Pancreas (tissue), 10 donors: ENCODE measurements at places on chromosomes 6 and 20. TPM values are rescaled to one million over a fixed set of nuclear protein-coding genes. Genes with fewer than 3 reads are reported as not detected.

DNA sequence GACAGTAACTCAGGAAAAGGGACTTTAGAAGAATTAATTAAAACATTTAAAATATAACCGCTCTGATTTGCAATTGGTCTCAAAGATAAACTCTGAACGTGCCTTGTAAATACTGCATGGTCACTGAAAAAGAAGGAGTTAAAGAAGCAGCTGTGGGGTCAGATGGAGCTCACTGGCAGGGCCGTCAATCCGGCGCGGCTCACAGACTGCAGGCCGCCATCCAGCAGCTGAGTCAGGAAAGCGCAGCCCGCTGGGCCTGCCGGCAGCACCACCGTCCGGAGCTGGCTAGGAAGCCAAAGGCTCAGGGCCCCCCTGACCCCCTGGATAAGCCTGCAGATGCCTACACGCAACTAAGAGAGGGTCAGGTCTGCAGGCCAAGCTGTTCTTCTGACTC, 54.2 kb upstream of the FRMD1 start:
- DNase-seq: no peak

DNA sequence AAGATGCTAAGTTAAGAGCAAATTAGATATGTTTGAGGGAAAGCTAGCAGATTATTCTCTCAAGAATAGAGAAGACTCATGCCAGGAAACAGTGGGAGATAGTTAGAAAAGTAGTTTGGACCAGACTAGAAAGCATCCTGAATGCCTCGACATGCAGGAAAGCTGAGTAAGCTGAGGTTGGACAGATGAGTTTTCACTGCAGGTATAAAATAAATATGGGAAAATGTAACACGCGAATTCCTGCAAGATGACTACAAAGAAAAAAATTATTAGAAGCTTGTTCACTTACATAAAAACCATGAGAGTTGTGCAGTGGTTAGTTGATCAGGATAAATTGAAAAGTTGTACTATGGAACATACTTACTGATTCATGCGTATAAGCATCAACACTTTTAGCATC, 484.2 kb upstream of the MANEA start:
- no peak for DNase-seq

DNA sequence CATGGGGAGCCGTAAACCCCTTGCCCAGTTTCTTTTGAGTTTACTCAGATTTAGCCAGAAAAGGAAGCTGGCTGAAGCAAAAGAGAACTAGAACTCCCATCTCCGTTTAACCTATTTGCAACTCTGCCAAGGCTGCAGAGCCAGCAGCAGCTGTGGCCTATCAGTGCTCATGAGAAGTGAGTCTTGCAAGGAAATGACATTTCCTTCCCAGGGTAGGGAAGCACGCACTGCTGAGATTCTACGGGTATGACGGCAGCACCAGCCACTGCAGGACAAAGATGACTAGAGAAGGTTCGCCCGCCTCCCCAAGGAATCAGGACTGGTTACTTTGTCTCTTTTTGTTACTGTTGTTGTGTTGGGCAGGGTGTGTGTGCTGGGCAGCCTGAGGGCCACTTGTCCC, 47.6 kb downstream of the PPP1R3G start:
- DNase-seq: peak; percentile 29

The DCDC2 gene
- 39.1 TPM for total RNA-seq

- no peak for DNase-seq
These were observed 24.8 kb downstream of the VIP start for GRCh38 chr6:152775428-152775827.

DNA sequence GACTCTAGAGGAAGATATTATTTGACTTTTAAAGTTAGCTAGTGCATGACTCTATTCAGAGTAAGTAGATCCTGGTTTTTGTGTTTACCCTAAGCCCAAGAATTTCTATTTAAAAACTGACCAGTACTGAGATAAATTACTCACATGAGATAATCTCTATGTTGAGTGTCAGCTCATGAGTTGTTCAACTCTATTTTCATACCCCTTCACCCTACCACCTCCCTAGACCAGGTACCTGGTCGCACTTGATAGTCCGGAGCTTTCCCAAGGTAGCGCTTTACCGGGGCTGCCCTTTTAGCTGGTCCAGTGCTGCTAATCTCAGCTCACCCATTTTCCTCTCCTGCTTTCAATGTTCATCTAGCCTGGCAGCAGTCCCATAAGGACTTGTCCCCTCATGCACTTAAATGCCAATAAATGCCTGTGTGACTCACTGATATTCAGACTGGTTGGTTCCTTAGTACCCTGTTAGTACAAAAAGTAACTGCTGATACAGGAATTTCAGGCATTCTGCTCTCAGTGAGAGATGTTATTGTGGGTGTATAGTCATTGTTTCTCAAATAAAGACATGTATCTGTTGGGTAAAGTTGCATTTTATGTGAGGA, 503.9 kb downstream of the ADGRB3 start:
- no peak for DNase-seq

DNA sequence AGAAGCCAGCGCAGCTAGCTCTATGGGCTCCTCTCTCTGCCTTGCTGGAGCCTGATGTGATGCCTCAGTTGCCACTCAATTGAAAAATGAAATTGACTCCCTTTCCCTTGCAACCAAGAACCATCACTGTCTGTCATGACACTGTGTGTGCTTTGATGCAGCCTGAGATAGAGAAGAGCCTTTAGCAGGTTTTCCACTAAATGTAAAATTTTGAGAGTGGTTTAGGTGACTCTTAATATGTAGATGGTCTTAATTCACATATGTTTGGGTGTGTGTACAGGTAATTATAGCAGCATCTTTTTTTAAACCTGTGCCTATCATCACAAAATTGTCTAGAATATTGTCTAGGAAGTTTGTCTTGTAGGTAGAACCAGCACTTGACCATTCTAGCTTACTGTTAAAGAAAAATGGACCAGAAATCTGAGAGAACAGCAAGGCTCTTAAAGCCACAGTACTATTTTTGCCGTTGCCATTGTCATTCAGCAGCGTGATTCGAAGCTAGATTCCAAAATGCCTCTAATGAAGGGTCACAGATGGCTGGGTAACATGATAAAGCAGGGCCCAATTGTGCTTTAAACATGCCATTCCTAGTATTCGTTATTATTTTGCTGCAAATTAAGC, 1.3 kb downstream of the ARFGEF3 start:
- no peak for DNase-seq

The PROKR2 gene
- not detected for total RNA-seq
